ENCODE measurements at places on chromosomes 13 and 19. TPM values are rescaled to one million over a fixed set of nuclear protein-coding genes. Genes with fewer than 3 reads are reported as not detected.

The DPF1 gene
- total RNA-seq = 0.50 TPM

The INAFM1 gene
- 3.6 TPM for total RNA-seq

The FFAR2 gene
- total RNA-seq = not detected

The LRRC63 gene
- total RNA-seq = under 0.01 TPM
